ENCODE measurements at places on chromosomes 12 and 14.

- no peak for DNase-seq
Measured at GRCh38 chr14:56648508-56649301, 69.1 kb downstream of the TMEM260 start.

DNA sequence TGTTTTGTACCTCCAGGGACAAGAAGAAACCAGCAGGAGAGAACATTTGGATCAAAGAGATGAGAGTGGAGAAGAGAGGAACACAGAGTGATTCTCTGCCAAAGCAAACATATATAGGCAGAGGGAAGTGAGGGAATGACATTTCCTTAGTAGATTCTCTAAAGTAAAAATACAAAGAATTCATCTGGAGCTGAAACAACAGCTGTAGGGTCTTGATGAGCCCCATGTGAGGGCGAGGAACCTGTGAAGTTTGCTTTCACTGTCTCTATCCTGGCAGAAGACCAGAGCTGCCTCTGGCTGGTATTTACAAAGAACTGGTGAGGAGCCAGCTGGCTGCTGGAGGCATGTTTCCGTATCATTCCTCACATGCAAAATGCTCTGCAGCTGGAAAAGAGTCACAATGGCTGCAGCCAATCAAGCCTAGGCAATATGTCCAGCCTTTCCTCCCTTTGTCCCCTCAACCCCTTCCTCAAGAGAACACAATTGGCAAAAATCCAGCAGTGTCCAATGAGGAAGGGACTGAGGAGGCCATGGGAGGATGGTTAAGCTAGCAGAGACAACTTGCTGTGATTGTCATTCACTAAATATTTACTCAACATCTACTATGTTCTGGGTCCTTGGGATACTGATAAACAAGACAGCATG, 122.5 kb downstream of the PHLDA1 start:
- DNase-seq, result peak; percentile 64

GRCh38 chr12:81208187-81208911, 130.5 kb downstream of the ACSS3 start:
- DNase-seq, result peak; percentile 31

DNA sequence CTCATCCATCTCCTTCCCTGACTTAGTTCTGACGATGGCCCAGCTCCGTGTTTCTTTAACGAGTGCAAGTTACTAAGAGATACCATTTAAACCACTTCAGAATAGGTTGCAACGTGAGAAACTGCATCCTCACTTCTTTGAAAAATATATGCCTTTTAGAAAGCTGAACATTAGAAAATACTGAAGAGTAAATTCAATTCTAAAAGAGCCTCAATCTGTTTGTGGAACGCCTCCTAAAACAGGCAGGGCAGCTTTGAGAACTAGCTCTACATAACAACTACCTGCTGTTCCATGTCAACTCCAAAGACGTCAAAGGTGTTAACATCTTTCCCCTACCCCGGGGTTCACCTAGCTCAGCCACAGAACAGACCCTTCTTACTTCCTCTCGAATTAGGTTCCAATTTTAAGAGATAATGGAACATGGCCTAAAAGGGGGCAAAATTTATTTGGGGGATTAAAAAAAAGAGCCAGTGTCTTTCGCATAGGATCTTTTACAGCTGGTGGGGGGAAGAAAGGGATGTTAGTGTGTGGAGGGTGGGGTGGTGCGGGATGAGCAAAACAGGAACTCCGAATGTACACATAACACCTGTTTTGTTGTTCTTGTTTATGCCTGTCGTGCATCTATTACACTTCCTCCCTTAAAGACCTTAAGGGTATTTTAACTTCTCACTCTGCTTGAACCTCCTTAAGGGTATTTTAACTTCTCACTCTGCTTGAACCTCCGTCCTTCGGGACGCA, 3.3 kb downstream of the BHLHE41 start:
- DNase-seq, result no peak

DNA sequence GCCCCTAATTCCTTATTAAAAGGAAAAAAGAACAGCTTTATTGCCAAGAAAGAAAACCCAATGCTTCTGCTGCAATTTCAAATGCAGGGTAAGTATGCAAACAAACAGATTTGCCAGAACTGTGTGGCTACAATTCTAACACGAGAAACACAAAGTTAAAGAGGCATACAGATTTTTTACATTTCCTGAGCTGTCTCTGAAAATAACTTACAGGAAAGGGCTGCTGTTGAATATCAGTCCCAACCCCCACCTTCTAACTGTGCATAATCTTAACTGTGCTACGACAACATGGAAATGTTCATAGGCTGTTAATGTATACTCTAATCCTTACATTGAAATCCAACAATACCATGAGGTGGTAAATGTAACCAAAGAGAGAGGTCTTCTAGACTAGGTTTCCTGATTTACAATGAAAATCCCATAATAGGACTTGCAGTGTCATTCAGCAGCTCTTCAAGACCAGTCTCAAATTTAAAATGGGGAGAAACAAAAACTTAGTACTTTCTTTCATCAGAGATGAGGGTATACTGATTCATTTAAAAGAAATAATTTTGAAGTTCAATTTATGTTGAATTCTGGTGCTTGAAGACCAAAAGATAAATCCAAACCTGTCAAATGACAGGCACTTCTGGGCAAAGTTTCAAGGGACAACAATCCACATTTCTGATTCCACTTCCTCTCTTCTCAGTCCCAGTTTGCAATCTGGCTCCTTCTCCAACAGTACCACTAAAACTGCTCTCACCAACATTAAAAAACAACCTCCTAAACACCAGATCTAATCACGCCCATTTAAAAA, 14.4 kb downstream of the FGD6 start:
- no peak for DNase-seq

DNA sequence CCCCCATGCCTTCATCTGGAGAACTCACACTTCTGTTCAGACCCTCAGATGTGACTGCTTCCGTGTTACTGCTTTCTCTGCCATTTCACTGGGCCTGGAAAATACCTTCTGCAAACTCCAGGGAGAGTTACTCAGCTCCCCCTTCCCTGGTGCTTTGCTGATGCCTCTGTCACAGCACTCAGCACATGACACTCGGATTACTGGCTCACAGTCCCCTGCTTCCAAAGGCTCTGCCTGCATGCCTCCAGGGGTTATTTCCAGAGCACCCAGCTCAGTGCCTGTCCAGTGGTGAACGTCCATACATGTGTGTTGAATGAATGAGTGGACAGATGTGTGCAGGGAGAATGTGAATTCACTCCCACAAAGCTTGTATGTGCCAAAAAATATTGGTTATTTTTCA, 237.2 kb upstream of the FKBP4 start:
- DNase-seq, result no peak

DNA sequence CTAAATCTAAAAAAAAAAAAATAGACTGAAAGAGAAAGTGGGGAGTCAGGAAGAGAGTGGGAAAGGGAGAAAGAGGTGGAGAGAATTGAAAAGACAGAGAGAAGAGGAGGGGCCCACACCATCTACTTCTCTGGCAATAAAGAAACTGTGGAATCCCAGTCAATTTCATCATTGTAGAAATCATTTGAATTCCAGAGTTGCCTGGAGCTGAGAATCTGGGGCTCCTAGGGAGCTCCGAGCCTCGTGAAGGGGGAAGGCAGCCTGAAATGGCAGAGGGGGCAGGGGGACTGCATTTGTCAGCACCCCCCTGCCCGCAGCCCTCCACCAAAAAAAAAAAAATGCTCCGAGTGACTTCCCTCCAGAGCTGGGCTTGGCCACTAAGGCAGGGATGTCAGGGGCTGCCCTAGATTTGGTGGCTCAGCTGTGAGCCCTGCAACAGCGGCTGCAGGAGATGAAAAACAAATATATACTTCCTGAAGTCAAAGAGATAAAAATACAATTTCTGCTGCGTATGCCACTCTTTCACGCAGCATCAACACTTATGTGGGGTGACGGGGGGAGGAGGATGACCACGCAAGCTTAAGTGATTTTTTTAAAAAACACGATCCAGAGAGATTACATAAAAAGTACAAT, 80.5 kb downstream of the BCL11B start:
- DNase-seq, result no peak

- peak; percentile 13 for DNase-seq
Measured at GRCh38 chr14:41668356-41668755, 61.7 kb downstream of the LRFN5 start.

- DNase-seq, result no peak
Measured at GRCh38 chr12:69966839-69967238, 141.8 kb downstream of the MYRFL start.

GRCh38 chr12:107404981-107405380, 280.6 kb upstream of the PWP1 start:
- no peak for DNase-seq

GRCh38 chr12:42641221-42641885, 51.8 kb upstream of the PRICKLE1 start:
- no peak for DNase-seq

- peak; percentile 17 for DNase-seq
Measured at GRCh38 chr14:63454863-63455622, 88.1 kb downstream of the PPP2R5E start.

- no peak for DNase-seq
Measured at GRCh38 chr12:69822201-69822860, 2.7 kb upstream of the MYRFL start.

DNA sequence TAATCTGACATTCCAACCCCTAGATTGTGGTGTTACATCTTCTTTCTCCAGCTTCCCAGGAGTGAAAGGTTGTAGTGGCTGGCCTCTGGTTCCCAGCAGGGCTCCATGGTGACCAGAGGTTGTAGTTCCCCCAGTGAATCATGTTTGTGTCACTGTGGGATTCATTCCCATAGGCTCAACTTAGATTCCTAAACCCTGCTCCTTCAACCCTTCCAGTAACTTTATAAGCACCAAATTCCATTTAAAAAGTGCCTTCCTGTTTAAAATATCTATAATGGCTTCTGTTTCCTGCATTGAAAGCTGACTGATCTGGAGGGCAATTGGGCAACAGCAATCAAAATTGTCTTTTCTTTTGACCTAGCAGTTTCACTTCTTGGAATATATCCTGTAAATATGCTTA, 40.5 kb upstream of the TBC1D15 start:
- DNase-seq, result peak; percentile 55

DNA sequence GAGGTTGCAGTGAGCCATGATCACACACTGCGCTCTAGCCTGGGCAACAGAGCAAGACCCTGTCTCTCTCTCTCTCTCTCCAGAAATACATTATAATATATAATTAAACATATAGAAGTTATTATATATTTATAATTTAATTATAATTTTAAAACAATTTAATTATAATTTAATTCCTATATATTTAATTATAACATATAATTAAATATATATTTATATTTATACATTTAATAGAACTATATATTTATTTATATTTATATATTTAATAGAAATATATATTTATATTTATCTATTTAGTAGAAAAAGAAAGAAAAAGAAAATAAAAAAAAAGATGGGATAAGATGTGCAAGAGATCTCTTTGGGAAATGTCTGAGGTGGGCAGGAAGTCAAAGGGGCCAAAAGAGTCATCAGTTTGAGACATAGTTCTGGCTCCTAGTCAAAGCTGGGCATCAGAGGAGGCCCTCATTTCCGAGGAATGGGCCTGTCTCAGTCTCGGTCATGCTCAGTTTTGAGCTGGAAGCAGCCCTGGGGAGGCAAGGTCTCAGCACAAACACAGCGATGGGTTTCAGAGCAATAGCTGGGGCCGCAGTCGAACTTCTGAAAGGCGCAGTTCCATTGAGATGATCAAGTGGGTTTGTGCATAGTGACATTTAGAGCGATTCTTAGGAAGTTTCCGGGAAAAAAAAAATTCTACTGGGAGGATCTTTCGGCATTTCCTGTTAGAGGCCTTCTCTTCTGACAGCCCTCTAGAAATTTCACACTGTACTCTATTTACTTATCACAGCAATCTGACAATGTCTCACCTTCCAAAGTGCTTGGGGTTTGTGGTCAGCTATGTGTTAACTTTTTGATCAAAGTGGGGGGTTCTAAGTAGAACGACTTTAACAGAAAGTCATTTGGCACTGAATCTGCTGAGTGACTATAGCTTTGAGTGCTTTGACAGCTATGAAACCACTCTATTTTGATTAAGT, 58.7 kb upstream of the GZMB start:
- no peak for DNase-seq

DNA sequence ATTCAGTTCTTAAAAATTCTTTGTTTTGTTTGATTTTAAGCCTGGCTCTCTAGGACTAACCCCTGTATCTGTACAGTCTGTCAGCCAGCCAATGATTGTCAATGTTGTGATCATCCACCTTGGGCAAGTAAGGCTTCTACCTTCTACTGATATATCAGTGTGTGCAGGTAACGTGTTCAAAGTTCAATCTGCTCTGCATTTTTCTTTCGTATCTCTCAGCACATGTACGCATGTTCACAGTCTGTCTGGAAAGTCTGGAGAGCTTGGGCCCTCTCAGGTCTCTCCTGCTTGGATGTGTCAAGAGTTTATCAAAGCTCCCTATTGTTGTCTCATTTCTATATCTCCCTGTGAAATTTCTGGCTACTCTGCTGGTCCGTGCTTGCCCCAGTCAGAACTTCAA, 138.6 kb upstream of the VRK1 start:
- DNase-seq, result no peak

- DNase-seq, result no peak
Measured at GRCh38 chr12:49932023-49932422, 18.5 kb upstream of the AQP2 start.

DNA sequence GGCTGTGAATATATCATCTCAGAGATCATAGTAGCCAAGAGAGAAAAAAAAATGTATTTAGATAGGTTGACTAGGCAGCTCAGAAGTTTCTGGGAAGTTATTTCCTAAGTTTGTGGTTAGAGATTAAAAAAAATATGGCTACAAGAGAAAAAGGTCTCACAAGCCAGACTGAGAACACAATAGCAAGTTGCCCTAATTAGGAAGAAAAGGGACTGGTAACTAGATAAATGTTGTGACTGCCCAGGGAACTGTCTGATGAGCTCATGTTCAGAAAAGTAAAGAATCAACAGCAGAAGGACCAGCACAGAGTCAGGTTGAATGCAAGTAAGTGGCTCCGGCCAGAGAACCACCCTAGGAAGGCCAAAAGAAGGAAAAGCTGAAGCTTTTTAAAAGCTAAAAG, 256.6 kb downstream of the PRKD1 start:
- peak; percentile 70 for DNase-seq

- no peak for DNase-seq
Measured at GRCh38 chr14:96588410-96589257, 86.5 kb downstream of the PAPOLA start.

DNA sequence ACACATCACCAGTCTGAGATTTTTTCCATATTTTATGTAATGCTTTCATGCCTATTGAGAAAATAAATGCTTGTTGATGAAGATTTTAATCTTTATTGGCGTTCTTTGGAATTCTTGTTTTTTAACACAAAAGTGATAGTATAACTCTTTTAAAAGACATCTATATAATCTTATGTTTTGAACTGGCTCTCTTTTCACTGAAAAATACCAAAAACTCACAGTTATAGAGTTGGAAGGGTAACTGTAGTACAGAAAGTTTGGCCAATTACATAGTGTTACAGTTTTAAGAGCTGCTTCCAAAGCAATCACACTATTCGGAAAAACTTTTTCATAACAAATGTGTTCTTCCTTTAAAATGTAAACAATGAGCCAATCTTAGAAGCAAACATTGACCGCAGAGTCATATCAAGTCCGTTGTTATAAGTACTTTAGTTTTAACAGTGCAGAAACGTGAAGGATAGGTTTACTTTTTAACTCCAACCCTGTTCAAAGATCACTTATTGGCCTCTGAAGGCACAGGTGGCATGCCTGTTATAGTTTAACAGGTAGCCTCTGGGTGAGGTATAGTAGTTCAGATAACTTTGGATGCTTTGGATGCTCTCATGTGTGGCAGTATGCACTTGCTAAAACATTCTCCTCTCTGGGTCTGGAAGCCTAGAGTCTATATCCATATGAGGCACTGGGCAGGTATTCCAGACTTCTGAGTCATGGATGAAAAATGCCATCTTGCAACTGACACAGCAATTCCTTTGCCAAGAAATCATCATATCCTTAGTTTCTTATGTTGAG, 12.1 kb upstream of the NTN4 start:
- no peak for DNase-seq
